ENCODE measurements at places on chromosomes 12 and 14.
A peak's percentile ranks its signal among the peaks of the same experiment; 100 is the strongest.

DNA sequence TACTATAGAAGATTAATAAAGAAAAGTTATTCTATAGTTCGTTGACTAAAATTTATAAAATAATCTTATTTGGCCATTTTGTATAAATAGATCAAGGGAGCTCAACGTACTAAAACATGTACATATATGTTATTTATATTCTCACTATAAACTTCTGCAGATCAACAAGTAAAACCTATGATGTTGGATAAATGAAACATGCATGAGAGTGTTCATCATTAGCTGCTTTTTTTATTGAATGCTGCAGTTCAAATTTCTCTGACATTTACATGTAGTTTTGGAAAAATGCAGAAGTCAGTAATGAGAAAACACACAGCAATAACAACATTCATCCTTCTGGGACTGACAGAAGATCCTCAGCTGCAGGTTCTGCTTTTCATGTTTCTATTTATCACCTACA is at the start of gene OR6C68:
TSS of gene OR6C68 (plus strand) at position 301 of the 400 bp plus-strand sequence. CDS start at position 301, 0 bp downstream.
- DNase-seq, result no peak

DNA sequence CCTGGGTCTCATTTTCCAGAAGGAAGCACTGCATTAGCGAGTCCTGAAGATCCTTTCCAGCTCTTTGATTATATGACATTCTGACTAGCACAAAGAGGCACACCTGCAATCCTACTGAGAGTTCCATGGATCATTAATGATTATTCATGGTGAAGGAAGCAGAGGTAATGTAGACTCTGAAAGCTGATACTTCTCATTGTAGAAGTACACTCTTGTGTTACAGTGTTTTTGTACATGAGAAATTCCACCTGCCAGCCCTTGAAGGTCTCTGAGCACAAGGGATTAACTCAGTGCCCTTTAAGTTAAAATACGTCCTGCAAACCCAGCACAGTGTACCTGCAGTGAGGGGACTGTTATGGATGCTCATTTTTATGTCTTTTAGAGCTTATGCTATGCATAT is 558.8 kb upstream of the FBXO33 start:
- DNase-seq, result no peak

- DNase-seq, result no peak
Observed at GRCh38 chr12:49635656-49636055, 12.3 kb downstream of the PRPF40B start.

DNA sequence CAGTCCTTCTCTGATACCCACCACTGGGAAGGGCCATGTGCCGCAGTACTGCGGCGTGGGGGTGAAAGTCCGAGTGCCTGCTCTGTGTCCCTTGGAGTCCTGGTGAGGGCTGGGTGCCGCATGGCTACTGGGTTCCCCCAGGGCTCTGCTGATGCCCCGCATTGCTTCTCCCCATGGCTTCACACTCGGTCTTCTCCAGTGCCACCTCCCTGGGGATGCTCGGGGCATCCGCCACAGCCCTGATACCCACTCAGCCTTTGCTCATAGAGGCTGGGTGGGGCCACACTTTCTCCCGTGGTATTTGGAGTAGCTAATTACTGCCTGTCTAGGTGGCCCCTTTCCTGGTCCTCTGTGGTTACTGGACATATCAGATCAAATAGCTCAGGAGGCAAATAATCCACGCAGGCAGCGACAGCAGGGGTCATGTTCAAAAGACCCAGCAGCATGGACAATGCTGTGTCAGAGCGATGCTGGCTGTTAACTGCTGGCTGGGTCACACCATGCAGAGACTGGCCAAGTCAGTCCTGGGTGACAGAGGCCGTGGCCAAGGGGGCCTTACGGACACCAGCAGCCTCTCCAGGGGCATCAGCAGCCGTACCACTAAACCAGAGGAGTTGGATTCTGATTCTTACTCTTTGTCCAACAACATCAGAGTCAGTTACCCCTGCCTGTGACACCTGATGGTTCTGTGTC is 106.5 kb downstream of the ADGRD1 start:
- no peak for DNase-seq

- DNase-seq, result no peak
Observed at GRCh38 chr12:104652358-104652757, 195.6 kb downstream of the CHST11 start.

- no peak for DNase-seq
Observed at GRCh38 chr12:63965936-63966605, 121.6 kb downstream of the SRGAP1 start.

DNA sequence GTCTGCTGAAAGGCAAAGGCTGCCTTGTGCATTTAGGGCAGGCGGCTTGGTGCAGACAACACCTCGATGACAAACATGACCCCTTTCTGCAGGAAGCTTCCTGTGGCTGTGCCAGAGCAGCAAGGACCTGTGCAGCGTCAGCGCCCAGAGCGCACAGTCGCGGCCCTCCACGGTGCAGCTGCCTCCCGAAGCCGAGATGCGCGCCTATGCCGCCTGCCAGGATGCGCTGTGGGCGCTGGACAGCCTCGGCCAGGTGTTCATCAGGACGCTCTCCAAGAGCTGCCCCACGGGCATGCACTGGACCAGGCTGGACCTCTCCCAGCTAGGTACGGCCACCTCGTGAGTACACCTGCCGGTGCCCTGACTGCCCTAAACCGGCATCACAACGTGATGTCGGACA is 57.3 kb downstream of the ANKRD9 start:
- DNase-seq, result no peak

DNA sequence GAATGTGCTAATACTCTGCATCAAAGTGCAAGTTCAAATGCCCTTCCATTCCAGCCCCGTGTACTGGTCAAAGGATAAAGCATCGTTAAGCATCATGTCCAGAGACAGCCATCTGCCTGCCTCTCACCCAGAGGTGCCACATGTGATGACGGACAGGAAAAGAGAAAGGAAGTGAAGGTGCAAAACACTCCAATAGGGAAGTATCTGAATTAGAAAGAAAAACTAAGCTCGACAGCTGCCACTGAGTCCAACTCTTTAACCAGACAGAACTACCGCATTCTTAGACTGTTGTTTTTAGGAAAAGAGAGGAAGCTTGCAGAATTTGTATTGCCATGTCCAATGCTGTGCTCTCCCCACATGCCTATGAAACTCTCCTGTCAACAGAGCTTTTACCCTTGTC is 465.0 kb upstream of the SOX5 start:
- no peak for DNase-seq

- no peak for DNase-seq
Observed at GRCh38 chr14:60515511-60516289, 6.8 kb downstream of the SIX6 start.

DNA sequence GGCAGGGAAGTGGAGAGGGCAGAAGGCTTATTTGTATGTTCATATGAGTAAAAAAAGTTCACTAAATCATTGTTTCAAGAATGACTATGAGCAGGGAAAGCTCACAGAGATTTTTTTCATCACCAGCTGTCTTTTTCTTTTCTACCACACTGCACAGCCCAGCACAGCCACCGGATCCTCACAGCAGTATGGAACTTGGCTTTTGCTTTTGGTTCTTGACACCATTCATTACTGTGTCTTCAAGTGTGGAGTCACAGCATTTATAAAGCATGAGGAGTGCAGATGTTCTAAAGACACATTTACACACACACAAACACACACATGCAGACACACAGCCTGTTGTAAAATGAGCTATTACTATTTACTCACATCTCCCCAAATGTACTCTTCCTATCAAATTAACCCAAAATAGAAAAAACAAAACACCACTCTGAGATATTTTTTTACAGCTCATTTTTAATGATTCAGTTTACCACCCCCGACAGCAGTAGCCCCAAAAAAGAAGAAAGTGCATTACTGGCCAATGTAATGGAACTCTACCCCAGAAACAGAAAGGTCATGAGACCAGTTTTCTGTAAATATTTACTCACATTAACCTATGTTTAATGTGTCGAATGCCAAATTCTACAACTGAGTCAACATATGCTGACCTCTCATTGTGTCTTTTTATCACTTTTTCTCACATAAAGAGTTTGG is 60.5 kb downstream of the BTG1 start:
- no peak for DNase-seq

DNA sequence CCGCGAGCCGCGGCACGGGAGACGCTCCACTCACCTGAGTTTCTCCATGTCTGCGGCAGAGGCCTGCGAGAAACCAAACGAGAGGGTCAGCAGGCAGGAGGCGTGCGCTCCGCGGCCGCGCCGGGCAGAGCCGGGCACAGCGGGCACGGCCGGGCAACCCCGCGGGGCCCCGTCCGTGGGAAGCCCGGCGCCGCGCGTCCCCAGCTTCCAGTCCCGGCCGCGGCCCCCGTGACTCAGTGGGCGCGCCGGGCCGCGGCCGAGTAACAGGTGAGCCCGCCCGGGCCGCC is 19.4 kb downstream of the BEGAIN start:
- no peak for DNase-seq

DNA sequence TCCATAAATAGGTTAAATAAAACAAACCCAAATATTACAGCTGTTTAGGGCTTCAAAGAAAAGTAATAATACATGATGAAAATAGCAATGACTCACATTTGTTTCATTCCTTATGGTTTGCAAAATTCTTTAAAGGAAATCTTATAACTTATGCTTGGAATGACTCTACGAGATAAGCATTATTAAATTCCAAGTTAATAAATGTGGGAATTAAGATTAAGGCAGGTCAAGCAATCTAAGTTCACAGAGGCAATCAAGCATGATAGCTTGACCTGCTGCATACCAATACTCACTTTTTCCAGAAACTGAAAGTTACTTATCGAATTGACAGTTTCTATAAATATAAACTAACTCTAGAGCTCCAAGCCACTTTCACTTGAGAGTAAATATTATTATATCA is 1002.9 kb upstream of the SEL1L start:
- no peak for DNase-seq

- DNase-seq, result no peak
Observed at GRCh38 chr12:27627123-27627852, 69.0 kb upstream of the REP15 start.

- DNase-seq, result no peak
Observed at GRCh38 chr12:46219132-46219876, 49.5 kb downstream of the SLC38A1 start.

DNA sequence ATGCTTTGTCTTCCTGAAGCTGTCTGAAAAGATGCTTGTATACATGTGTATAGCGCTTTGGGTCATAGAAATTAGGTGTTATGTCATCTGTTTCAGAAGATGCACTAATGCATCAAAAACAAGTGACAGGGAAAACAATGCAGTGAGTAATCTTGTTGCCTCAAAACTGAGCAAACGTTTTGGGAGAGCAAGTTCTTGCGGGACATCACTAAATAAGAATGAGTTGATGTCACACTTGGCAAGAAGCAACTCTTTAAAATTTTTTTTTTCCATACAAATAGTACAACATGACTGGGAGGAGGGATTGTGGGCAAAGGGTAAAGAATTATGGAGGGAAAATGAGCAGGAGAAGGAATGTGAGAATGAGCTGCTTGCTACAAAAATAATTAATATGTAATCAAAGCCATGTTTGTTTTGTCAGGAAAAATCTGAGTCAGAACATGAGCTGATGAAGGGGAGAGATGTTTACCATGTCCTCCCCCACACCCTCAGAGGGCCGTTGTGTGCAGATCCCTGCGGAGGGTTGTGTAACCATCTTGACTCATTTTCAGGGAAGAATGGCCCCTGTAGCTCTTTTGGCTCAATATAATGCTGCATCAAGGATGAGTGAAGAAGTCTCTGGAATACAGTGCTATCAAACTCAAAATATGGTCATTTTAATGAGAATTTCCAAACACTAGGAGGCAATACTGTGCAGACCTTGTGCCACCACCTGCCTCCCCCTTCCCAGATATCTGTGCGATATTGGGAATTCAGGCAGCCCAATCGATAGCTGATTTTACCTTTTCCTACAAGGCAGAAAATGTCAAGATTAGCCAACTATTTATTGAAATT is 41.4 kb downstream of the BORCS5 start:
- no peak for DNase-seq

- DNase-seq, result no peak
Observed at GRCh38 chr12:86697916-86698640, 441.9 kb upstream of the MGAT4C start.

DNA sequence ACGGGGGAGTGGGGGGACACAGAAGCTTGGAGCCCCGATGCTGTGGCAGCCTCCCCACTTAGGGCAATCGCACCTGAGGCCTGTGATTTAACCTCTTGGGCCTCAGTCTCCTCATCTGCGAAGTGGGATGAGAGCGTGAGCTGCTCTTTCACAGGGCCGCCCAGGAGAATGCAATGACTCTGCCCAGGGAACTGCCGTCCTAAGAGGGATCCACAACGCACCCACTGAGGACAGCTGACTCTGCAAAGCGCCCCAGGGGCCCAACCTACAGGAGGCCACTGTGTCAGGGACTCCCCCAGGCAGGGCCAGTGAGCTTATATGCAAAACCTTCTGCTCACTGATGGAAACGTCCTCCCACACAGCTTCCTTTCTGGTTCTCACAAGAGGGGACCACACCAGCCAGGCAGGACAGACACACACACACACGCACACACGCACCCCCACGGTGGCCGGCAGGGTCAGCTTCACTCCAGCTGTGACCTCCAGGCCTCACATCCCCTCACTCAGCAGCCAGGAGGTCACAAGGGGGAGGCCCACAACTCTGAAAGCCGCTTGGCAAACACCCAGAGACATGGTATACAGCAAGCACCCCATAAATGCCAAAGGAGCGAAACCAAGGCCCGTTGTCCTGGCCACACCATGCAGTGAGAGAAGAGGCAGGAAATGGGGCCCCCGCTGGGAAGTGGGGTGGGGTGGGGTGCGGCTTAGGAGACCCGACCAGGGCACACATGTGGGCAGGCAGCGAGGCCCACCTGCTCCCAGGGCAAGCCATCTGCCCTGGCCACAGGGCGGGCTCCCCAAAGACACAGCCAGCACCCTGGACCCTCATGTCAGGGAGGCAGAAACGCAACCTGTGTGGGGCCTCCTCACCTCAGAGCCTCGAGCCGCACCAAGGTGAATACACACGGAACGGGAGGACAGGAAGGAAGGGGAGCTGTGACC is 73.3 kb downstream of the NCOR2 start:
- peak; percentile 97 for DNase-seq

- no peak for DNase-seq
Observed at GRCh38 chr12:65415826-65416225, 137.3 kb downstream of the MSRB3 start.

DNA sequence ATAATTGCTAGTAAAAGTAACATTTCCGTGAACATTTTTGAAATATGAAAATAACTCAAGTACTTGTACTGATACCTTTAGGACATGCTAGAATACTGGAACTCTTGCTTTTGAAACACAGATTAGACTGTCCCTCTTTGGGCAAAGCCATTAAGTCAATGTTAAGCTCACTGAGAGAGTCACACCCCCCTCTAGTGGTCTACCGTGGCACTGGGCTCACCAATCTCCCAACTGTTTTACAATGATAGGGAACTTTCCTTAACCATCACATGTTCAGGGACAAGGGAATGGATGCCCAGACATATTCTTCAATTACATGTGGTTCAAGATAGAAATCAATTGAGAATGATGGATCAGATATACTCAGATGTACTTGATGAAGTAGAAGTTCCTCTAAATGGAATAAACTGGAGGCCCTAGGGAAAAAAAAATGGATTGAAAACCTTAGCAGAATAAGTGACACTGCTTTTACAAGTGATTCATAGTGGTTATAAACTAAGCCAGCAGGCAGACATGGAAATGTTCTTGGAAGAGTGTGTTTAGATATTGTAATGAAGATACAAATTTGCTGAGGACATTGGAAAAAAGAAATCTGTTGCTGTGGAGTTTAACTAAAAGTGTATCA is 17.8 kb downstream of the NANOG start:
- peak; percentile 32 for DNase-seq
